ENCODE measurements at places on chromosomes 11 and 22. TPM values are rescaled to one million over a fixed set of nuclear protein-coding genes. Genes with fewer than 3 reads are reported as not detected.

Gene QSER1
- 40.5 TPM for polyA plus RNA-seq

Gene OR52B2
- not detected for polyA plus RNA-seq

Gene MFRP
- not detected for polyA plus RNA-seq

Gene TRIM44
- polyA plus RNA-seq, result 67.9 TPM

Gene TTC36
- 0.78 TPM for polyA plus RNA-seq

Gene PLAAT4
- 7.7 TPM for polyA plus RNA-seq

Gene CCDC73
- polyA plus RNA-seq, result 0.06 TPM

Gene SYCE3
- not detected for polyA plus RNA-seq

Gene MAPK8IP2
- polyA plus RNA-seq, result 0.85 TPM
